ENCODE measurements at places on chromosomes 1 and 21.

DNA sequence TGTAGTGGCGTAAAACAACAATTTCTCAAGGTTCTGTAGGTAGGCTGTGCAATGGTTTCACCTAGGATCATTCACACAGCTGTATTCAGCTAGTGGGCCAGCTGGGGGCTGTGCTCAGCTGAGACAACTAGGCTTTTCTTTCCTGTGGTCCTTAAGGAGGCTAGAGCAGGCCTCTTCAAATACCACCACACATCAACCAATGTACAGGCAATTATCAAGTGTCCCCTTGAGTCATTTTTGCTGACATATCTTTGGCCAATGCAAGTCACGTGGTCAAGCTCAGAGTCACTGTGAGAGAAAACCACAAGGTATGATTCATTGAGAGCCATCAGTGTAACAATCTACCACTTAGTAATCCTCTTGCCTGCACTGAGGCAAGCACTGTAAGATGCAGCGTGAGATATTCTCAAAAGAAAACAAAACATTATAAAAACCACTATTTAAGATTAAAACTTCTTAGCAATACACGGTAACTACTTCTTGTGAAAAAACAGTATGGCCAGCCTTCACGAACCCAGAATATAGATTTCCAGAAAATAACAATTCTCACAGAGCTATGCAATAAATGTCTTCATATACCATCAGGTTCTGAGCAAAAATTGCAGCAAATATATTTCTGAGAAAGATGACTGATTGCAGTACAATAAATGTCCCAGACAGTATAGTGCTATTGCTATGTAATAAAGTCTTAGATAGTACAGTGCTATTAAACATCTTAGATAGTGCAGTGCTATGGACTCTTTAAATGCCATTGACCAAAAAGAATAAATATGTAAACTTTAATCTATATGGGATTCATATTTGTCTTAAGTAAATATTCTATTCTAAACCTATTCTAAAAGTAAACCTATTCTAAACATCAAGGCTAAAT is 55.3 kb downstream of the NME7 start:
- no peak for DNase-seq

GRCh38 chr21:31900121-31900895 is 27.5 kb downstream of the HUNK start:
- no peak for DNase-seq

DNA sequence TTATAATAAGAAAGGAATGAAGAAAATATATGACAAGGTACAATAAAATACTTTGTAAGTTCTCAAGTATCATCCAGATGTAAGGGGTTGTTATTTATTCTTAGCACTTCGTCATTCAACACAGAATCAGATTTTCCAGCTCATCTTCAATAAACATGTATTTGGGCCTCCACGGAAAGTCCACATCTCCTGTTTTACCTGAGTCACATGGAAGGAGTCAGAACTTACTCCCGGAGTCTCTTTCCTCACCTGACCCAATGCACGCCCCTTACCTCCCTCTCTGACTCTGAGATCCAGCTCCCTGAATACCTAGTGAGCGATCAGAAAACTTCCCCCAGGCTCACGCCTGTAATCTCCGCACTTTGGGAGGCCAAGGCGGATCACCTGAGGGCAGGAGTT is 1.5 kb upstream of the PMVK start:
- DNase-seq = no peak

GRCh38 chr1:31795801-31796621 is 19.8 kb downstream of the SPOCD1 start:
- DNase-seq = no peak

DNA sequence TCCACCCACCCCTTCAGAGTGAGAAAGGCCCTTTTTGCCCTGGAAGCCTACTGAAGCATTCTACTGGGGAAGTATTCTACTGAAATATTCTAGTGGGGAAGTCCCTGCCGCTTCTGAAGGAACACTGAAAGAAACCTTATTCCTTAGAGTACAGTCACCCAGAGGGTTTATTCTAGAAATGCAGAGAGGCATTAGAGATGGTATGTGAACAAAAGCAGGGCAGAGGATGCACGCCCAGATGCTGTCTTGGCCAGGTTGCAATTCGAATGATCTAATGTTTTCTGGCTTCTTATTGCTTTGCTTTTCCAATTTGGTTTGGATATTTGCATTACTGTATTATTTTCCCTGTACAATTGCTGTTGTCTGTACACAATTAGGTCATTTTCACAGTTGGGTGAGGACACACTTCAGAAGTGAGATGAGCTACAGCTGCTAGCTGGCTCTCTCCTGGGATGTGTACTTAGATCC is 37.1 kb downstream of the CCN1 start:
- DNase-seq = no peak

GRCh38 chr1:179831852-179832699 is 45.5 kb downstream of the TOR1AIP2 start:
- peak; percentile 39 for DNase-seq

- DNase-seq = no peak
Observed at GRCh38 chr1:45543581-45544417, 6.8 kb upstream of the AKR1A1 start.

DNA sequence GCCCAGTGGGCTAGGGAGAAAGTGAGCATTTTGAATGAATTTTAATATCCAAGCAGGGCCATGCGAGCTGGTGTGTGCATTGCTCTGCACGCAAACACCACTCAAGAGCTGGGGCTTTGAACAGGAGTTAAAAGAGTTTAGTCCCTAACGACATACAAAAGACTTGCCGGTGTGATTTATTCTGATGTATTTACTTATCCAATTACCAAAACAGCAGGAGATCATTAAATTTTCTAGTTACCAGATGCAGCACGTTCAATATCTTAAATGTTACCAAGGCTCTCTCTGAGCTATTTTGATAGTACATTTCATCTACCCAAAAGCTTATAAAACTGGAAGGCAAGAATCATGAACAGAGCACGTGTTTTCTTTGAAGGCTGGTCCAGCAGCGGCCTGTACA is 30.0 kb upstream of the DMRTA2 start:
- DNase-seq = no peak

GRCh38 chr1:86436041-86436440 is 12.1 kb downstream of the CLCA2 start:
- DNase-seq = no peak

GRCh38 chr1:46002551-46003150 is 129.8 kb downstream of the PIK3R3 start:
- no peak for DNase-seq

GRCh38 chr1:221891708-221892107 is 149.8 kb upstream of the DUSP10 start:
- DNase-seq = no peak

- no peak for DNase-seq
Observed at GRCh38 chr1:7941437-7941793, 776 bp upstream of the TNFRSF9 start.

- DNase-seq = no peak
Observed at GRCh38 chr21:18620436-18620835, 216.9 kb upstream of the TMPRSS15 start.

- DNase-seq = no peak
Observed at GRCh38 chr1:98086796-98087441, 166.1 kb upstream of the DPYD start.

- peak; percentile 54 for DNase-seq
Observed at GRCh38 chr1:230753586-230754251, 6.5 kb downstream of the CAPN9 start.

GRCh38 chr1:98102345-98103030 is 181.7 kb upstream of the DPYD start:
- DNase-seq = no peak

GRCh38 chr1:115833856-115834255 is 7.1 kb downstream of the NHLH2 start:
- DNase-seq = no peak

- DNase-seq = no peak
Observed at GRCh38 chr21:38659936-38660332, 145.8 kb upstream of the ETS2 start.

DNA sequence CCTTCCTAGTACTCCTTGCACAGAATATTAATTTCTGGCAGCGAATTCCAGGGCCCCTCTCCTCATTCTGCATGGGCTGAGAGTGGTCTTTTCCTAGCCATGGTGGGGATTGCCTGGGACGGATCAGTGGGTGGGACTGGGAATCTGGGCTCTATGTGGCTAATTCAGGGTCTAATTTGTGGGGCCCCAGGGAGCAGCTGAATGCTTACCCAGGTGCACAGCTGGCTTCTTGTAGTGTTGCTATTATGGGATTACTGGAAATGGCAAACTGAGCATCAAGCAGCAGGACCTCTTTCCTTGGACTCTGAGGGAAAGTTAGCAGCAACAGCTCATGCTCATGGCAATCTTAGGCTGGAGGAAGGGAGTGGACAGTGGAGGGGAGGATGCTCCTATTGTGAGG is 187.1 kb upstream of the CACNA1E start:
- no peak for DNase-seq

DNA sequence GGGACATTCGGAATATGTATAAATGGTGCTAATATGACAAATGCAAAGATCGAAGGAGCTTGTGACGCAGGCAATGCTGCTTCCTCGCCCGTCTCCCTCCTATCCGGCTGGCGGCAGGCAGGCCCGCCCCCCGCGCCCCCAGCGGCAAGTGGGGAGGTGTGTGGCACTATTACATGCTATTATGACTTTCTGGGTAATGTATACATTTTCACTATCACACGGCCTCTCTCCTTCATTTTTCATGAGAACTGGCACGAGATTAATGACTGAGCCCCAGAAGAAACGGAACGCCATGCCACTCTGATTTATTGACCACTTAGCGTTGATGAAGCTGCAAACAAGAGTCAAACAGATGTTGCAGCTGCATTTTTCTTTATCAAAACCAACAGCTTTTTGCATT is 138.9 kb upstream of the VAMP3 start:
- DNase-seq = no peak

DNA sequence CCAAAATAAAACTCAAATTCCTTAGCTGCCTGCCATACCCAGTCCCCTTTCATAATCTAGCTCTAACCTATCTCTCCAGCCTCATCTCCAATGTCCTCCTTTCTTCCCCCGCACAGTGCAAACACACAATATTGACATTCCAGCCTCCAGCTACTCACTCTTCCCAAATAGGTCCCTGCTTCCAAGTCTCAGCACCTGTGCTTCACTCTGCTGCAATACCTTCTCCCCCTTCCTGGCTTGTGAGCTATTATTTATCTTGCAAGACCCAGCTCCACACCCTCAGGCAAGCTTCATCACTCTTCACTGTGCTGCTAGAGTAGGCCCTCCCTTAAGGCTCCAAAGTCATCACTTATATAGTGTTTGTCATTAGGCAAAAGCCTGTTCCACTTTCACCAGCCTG is 9.7 kb downstream of the PLPP3 start:
- no peak for DNase-seq

Measured in H1 (cell line).